Umbilical cord (tissue), 2 donors: ENCODE measurements at places on chromosomes 7 and 10. TPM values are rescaled to one million over a fixed set of nuclear protein-coding genes. Genes with fewer than 3 reads are reported as not detected.

DNA sequence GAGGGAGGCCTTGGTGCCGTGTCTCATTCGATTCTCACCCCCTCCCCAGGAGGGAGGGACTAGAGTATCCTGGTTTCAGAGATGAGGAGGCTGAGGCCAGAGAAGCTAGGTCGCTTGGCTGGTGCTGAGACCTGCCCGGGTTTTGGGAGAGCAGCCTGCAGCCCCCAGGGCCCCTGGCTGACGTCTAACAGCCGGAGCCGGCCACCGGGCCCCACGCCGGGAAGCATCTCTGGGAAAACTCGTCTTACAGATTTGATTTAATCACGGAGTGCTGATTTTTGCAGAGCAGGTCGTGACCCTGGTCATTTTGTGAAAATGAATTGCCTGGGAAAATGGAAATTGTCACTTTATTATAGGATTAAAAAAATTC, 97.5 kb downstream of the MICALL2 start:
- no peak for DNase-seq

DNA sequence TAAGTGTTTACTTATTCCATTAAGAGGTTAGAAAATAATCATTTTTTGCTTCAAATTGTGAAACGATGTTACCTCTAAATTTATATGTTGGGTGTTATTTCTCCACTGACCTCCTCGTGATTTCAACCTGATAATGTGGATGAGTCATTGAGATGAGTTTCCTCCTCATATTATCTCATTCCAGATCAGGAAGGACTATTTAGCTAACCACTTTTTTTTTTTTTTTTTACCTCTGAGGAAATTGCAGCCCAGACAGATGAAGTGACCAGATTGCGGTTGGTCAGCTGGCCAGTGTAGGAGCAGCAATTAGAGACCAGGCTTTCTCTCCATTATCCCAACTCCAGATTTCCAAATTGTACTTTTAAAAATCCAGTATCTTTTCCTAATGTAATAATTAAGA, 248.7 kb downstream of the FZD1 start:
- DNase-seq: no peak

- DNase-seq: no peak
These were observed 143.0 kb downstream of the RPS24 start for GRCh38 chr10:78176320-78177317.

DNA sequence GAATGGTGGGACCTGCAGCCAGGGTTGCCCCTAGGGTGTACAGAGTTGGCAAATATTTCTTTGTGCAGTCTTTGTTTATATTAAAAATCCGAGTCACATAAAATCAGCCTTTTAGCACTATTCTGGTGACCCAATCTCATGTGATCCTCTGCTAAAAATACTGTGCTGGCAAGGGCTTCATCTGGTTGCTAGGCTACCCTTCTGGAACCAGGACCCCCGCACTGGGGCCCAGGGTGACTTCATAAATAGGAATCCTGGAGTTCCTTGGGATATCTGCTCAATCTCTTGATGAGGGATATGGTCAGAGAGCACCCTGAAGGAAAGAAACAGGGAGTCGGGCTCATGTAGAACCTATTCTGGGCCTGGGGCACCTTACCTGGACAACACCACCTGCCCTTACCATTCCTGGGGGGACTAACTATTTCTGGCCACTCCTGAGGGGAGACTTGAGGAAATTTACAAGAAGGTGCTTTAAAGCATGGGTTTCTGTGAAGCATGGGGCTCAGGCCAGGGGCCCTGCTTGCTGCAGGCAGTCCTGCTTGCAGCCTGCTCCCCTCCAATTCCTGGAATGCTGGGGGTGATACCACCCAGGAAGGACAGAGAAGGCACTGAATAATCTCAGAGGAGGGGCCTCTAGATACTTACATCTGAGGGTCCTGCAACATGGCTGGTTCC, 44.7 kb downstream of the SH2D4B start:
- peak; percentile 70 for DNase-seq

The C7orf57 gene
- 1.2 TPM for total RNA-seq

The BAMBI gene
- 197 TPM for total RNA-seq

- no peak for DNase-seq
These were observed 7.5 kb downstream of the LAMB1 start for GRCh38 chr7:107995184-107996071.

GRCh38 chr7:16727736-16728135, 25.8 kb upstream of the TSPAN13 start:
- DNase-seq: no peak

The MARVELD1 gene
- 29.1 TPM for total RNA-seq

DNA sequence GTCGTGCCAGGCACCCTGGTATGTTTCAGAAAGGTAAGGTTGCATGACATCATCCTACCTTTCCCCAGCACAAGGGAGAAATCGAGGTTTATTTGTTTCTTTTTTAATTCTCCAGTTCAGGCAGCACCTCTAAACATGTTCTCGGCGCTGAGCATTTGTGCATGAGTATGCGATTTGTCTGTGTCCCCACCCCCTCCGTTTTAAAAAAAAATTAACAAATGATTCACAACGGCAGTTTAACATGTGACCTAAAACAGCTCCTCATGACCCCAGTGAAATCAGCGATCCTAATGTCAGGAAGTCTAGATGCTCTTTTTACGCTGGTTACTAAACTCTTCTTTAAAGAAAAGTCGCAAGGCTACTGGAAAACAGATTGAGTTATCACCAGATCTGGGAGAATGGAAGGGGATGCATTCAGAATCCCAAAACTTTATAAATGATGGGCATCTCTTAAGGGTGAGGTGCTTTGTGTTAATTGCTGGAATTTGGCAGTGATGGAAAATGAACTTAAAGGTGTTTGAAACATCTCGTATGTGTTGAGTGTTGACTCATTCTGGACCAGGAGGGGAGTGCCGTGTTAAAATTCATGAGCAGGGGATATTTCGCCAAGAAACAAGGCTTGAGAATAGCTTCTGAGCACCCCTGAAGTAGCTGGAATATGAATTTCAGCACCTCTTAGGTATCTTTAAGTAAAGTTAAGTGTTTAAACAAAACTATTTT, 106.8 kb upstream of the PDCD4 start:
- no peak for DNase-seq

The MUC12 gene
- 2.9 TPM for total RNA-seq

GRCh38 chr10:49303711-49304110, 4.7 kb downstream of the C10orf71 start:
- DNase-seq: no peak

GRCh38 chr7:26549281-26549944, 257.8 kb downstream of the SNX10 start:
- no peak for DNase-seq

DNA sequence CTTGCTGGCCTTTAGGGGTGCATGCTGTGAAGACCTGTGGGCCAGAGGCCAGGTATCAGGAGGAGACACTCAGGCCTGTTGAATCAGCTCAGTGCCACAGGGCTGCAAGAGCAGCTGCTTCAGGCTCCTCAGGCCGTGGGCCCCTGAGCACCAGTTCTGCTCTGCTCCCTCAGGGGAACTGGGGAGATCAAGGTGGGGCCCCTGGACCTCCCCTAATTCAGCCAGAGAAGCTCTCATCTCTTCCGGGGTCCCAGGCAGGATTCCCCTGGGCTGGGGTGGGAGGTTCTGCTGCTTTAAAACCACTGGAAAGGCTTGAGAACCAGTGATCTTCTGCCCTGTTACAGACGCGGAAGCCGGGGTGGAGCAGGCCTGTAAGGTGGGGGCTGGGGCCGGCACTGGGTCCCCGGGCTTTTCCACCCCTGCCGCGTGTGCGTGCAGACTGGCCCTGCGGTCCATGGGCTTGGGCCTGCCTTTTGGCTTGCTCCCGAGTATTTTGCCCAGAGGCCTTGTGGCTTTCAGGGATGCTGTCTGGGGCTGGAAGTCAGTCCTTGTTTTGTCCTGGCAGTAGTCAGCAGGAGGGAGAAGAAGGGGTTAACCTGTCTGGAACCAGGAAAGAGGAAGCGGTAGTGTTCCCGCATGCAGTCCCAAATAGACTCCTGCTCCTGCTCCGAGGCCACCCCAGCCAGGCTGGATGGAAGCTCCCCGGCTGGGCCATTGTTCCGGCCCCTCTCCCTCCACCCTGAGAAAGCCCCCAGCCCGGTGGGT, 74.3 kb downstream of the LHPP start:
- peak; percentile 62 for DNase-seq

- DNase-seq: no peak
These were observed 131.4 kb downstream of the SRPK2 start for GRCh38 chr7:105257338-105257737.

- DNase-seq: no peak
These were observed 186.6 kb downstream of the DPY19L1 start for GRCh38 chr7:34850681-34851080.

DNA sequence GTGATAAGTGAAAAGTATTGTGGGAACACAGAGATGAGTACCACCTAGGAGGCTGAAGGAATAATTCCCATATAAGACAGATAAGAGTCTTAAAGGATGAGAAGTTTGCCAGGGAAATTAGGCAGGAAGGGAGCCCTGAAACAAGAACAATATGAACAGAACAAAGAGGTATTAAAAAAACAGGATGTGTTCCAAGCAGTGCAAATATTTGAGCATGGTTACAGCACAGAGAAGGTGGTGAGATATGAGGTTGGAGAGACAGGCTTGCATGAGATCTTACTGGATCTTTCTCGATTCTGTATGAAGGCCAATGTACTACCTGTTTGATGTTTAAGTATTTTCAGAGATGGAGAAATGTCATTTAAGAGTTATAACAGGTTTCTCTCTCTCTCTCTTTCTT, 20.3 kb downstream of the TAC1 start:
- DNase-seq: no peak

GRCh38 chr7:151007469-151007898, 16.7 kb downstream of the NOS3 start:
- DNase-seq: no peak

DNA sequence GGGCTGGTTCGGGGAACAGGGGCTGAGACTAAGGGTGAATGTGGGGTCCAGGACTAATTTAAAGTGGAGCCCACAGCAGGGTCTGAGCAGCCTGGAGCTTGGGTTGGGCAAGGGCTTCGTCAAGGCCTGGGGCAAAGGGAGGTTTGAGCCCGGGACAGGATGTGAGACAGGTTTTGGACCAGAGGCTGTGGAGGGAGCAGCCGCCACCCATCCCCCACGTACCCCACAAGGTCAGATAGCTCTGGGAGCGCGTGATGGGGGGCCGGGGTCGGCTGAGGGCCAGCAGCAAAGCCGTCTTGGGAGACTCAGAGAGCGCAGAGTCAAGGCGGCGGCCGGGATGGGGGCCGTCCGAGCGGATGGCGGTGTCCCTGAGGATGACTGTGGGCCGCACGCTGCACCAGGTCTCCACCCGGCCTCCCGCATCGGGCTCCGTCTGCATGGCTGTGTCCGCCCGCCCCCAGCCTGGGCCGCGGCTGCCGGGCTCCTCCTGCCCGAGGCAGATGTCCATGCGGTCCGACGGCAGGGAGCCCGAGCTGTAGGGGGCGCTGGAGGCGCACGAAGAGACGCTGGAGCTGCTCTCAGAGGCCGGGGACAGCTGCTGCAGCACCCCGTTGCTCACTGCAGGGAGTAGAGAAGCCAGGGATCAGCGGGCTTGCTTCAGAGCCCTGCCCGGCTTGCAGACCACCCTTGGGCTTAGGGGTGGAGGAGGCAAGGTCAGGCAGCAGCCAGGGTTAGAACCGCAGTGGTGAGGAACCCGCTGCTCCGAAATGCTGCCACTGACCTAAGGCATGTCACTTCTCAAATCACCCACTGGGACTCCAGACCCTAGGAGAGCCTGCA, 12.1 kb downstream of the PDZD7 start:
- peak; percentile 78 for DNase-seq

The NPC1L1 gene
- total RNA-seq: 0.48 TPM

DNA sequence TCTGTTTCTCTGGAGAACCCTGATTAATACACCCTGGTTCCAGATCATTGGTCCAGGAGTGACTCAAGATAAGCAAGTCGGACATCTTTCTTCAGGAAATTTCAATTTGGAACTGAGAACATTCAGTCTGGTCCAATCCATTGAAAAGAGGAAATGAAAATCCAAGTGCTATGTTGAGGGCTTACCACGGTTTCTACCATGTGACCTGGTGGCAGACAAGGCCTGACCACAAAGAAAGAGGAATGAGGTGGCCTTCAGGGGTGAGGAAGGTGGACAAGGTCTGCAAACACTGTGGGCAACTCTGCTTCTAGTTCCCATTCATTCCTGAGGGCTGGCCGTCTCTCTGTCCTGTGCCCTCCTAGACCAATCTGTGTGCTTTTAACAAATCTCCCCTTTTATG, 149.2 kb upstream of the GHITM start:
- peak; percentile 8 for DNase-seq

DNA sequence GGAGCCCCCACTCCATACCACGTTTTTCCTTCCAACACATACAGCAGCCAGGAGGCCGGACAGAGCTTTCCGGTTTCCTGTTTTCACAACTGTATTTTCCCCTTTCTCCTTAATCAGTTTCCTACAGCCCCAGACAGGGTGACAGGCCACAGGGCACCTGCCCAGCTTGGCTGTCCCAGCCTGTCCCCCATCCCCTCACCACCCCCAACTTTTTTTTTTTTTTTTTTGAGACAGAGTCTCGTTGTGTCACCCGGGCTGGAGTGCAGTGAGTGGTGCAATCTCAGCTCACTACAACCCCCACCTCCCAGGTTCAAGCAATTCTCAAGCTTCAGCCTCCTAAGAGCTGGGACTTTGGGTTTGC, 10.3 kb upstream of the HSPB1 start:
- DNase-seq: peak; percentile 63

The ADRA2A gene
- total RNA-seq: 0.24 TPM

- DNase-seq: no peak
These were observed 9.7 kb upstream of the ANK3 start for GRCh38 chr10:60399328-60399727.

DNA sequence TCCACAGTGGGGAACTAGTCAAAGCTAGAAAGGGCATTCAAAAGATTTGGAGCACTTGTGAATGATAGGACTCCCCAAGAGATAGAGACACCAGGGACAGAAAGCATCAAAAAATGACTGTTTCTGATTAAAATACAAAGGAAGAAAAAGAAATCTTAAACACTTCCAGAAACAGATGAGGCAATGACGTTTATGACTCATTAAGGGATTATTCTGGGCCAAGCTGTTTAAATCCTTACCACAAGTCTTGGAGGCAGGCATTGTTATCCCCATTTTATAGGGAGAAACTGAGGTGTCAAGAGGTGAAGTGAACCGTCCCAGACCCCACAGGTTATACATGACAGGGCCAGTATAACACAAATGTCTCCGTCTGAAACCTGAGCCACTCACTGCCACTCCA, 68.3 kb upstream of the AMPH start:
- DNase-seq: no peak

GRCh38 chr10:103040418-103040817, 122.3 kb downstream of the CNNM2 start:
- no peak for DNase-seq

DNA sequence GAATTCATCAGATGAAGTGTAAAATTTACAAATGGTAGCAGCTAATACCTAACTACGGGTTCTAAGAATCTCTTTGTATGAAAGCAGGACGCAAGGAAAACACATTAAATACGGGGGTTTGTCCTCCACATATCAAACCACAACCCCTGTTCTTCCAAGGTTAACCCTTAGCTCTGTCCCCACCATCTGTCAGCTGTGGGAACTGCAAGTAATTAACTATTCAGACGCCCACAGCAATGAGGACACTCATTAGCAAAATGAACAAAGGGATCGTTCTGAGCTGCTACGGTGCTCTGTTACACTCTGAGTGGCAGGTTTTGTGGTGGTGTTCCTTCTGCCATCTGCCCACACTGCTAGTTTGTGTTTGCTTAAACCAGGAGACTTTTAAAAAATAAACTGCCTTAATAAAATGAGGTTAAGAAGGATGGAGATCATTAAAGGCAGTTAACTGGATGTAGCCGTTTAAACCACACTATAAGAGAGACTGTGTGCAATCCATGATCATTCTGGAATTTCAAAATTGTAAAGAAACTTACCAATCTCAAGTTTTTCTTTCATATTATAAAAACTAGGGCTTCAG, 51.4 kb downstream of the C10orf67 start:
- DNase-seq: no peak

The GPR158 gene
- 5.3 TPM for total RNA-seq

GRCh38 chr10:104146882-104147281, 24.9 kb downstream of the SFR1 start:
- no peak for DNase-seq
